ENCODE measurements at places on chromosomes 6 and 20.
A peak's percentile ranks its signal among the peaks of the same experiment; 100 is the strongest.

DNA sequence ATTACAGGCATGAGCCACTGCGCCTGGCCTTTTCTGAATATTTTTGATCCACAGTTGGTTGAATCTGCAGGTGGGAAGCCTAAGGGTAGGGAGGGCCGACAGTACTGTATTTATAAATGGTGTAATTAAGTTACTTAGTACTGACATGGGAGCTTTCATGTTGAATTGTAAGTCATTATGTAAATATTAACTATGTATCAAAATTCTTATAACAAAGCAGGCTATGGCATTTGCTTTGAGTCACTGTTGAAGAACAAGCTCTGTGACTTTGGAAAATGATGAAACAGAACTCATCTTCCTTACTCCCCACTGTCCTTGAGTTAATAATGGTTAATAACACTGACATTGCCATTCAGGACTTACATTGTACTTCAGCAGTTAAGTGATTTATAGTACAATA is 63.0 kb upstream of the TXNDC5 start:
- no peak for DNase-seq

DNA sequence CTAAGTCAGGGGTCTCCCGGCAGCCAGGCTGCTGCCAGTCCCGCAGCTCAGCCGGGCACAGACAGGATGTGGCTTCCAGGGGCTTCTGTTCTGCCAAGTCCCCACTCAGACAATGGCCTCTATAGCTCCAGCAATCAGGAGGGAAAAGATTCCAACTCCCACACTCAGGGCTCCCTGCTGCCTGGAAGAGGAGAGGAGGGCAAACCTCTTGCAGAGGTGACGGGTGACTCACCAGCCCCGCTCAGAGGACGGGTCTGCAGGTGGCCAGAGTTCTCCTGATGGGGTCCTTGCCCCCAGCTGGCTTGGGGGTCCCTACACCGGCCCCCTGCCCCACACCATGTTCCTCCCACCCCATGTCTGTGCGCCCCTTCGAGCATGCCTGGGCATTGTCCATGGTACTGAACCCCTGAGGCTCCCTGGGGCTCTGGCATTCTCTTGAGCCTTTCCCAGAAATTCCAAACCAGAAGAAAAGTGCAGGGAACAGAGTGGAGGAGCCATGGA is 32.6 kb downstream of the NTSR1 start:
- no peak for DNase-seq

- no peak for DNase-seq
These were observed 114.9 kb downstream of the FRK start for GRCh38 chr6:115945812-115946211.

- no peak for DNase-seq
These were observed 3.1 kb downstream of the GABRR2 start for GRCh38 chr6:89311853-89312531.

DNA sequence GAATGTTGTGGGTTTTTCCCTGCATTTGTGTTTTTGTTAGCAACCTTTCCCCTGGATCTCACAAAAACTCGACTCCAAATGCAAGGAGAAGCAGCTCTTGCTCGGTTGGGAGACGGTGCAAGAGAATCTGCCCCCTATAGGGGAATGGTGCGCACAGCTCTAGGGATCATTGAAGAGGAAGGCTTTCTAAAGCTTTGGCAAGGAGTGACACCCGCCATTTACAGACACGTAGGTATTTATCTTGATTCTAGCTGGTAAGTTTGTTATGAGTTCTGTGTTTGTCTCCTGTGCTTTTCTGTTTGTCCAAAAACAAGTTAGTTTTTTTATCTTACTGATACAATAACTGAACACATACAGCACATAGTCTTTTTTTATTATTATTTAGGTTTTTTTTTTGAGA is 3.0 kb downstream of the SLC25A27 start:
- DNase-seq, result no peak

GRCh38 chr6:11785774-11786579 is 7.4 kb upstream of the ADTRP start:
- DNase-seq, result peak; percentile 45

DNA sequence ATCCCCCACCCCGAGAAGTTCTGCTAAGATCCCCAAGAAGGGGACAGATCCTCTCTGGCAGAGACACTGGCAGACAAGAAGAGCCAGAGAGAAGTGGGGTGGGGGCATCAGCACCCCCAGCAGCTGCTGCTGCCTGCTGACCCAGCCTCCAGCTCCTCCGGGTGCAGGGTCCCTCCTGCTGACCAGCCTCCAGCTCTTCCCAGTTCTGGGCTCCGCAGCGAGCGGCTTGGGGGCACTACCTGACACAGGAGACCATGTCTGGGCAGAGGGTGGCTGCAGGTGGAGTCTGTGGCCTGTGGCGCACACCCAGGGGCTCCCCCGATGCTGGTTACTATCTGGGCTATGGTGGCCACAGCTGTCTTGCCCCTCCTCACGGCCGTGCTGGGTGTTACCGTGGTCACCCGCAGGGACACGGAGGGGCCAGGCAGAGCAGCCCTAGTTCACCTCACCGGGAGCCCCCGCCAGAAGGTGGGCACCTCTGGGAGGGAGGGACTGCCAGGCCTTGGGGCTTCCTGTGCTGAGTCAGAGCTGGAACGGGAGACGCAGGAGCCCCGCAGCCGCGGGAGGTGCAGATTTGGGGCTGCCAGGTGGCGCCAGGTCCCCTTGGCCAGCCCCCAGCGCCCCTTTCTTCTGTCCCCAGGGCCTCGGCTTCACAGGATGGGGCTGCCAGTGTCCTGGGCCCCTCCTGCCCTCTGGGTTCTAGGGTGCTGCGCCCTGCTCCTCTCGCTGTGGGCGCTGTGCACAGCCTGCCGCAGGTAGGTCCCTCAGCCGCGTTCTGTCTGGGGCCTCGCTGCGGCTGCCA is 630 bp downstream of the LIME1 start:
- DNase-seq, result peak; percentile 56

GRCh38 chr6:164107297-164107995 is 692.9 kb downstream of the QKI start:
- no peak for DNase-seq

DNA sequence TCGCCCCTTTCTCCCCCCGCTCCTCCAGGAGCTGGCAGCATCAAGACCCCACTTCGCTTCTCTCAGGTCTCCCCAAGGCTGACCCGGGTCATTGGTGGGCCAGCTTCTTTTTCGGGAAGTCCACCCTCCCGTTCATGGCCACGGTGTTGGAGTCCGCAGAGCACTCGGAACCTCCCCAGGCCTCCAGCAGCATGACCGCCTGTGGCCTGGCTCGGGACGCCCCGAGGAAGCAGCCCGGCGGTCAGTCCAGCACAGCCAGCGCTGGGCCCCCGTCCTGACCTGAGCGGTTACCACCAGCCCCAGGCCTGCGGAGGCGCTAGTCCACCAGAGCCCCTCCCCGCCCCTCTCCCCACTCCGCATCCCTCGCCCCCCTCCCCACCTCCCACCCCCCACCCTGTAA is 1.0 kb downstream of the PPDPF start:
- DNase-seq, result no peak

DNA sequence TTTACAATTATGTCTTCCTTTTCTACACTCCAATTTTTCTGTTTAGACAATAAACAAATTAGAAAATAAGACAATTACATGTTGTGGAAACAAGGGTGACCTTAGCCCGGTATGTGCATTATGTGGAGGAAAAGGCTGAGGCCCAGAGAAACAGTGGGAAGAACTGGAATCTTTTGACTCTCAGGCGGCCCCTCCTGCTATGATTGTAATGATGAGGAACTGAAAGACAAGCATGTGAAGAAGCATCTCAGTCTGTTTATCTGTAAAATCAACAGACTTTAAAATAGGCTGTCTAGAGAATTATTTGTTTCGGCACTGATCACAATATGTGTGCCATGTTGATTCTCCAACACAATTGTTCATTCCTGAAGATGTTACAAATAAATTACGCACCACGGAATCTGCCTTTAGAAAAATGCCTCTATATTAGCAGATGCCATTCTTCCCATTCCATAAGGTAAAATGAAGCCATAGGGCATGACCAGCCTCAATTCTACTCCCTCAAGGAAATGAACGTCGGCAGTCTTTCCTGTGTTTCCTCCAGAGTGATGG is 1201.6 kb upstream of the CITED2 start:
- no peak for DNase-seq

- DNase-seq, result no peak
These were observed 88.0 kb downstream of the ATP9A start for GRCh38 chr20:51680067-51680749.

DNA sequence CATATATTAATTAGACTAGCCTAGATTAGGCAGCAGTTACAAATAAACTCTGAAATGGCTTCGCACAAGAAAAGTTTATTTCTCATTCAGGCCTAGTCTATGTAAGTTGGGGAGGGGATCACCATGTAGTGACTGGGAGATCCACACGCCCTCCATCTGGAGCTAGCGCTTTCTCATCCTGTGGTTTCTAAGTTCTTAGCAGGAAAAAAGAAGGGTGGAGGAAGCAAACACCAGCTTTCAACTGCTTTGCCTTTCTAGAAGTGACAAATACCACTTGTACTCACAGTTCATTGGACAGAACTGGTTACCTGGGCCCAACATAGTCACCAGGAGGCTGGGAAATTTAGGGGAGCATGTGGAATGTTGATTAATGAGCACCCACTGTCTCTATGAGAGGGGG is 46.6 kb downstream of the NDUFAF5 start:
- no peak for DNase-seq

GRCh38 chr6:36769676-36770499 is 69.4 kb downstream of the CPNE5 start:
- DNase-seq, result peak; percentile 34

DNA sequence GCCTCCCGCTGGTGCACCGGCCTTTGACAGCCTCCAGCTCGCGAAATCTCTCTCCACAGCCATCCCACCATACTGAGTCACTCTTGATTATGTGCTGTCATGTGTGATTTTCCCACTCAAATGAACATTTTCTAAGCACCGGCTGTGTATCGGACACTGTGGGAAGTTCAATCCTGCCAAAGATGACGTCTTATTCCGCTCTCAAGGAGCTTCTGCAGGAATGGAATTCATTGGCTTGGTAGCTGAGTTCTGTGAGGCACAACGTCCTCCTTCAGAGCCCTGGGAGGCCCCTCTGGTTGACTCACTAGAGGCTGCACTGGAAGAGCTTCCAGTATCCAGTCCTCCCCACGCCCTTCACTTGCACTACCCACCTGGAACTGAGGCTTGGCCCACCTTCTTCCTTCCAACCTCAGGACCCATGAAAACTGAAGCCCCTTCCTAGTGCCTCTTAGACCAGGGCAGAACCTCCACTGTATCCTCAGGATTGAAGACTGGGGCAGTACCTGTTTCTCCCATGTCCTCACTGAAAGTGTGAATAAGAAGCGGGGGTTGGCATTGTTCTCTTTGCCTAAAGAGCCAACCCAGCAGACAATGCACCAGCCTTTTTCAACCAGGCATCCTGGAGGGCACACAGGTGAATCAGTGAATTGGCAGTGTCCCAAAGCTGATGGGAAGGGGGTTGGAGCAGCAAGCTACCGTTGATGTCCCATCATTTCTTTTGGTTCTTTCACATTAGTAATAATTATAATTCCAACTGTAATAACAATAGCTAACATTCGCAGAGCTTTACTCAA is 1.7 kb downstream of the UNC5CL start:
- no peak for DNase-seq

DNA sequence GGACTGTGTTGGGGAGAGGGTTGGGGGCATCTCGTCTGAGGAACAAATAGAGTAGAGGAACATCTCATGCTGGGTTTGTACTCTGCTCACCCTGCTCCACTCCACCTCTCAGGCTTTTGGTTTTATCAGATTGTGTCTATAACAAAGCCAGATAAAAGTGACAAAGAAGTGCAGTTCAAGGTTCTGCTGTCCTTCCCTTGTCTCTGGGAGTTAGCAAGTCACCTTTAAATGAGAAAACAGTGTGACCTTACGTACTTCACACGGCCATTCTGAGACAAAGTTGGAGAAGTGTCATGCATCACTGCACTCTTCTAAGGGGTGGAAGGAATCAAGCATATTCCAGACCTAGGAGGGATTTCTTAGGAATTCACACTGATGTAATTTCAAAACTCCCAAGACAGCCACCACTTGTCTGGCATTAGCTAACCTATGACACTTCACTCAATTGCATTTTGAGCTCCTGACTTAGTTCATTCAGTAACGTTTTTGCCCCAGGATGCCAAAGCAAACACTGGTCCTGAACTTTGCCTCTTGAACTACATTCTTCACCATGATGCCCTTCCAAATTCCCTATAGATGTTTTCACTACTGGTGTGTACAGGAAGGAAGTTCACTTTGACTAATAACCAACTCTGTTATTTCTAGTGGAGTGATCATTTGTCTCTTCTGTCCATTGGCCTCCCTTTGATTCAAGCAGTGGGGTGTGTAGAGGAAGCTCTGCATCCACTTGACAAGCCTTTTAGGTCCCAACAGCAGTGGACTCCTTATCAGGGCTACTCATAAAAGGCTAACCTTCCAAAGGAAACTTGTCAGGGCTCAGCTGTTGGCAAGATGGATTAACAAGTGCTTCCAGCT is 647.6 kb upstream of the FLRT3 start:
- DNase-seq, result no peak

- DNase-seq, result peak; percentile 58
These were observed 632 bp downstream of the PCMT1 start for GRCh38 chr6:149750136-149750609.

GRCh38 chr6:75624988-75625387 is 23.3 kb downstream of the SENP6 start:
- no peak for DNase-seq

DNA sequence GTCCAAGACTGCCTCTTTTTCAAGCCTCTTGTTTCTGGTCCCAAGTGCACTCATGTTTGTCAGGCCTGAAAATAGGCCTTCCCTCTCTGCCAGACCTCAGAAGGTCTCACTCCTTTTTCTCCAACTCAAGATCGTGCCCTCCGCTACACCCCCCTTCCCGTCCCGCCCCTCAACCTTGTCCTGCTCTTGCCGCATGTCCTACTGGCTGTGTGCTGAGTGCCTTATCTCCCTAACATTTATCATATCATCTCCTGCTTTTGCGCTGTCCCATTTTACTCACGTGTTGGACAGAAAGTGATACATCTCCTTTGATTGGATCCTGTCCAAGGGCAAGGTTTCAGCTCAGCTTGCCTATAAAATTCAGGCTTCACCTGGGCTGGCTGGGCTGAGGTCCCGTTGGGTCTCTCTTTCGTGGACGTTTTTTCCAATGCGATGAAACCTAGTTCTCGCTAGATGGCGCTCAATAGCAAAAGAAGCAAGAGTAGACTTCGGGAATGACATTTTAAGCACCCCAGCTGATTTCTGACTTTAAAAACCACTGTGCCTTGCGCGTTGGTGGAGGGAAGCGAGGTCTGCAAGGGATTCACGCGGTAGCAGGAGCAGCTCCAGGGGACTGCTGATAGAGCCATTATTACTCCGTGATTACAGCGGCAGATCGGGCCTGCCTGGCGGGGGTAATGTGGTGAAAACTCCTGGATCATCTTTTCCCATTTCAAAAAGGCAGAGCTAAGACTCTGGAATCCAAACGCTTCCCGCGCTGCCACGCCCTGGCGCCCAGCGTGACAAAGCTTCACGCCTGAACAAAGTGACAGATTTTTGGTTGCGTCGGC is 137.6 kb downstream of the IMPG1 start:
- DNase-seq, result peak; percentile 46

GRCh38 chr20:14882846-14883245 is 545.4 kb upstream of the FLRT3 start:
- DNase-seq, result no peak

DNA sequence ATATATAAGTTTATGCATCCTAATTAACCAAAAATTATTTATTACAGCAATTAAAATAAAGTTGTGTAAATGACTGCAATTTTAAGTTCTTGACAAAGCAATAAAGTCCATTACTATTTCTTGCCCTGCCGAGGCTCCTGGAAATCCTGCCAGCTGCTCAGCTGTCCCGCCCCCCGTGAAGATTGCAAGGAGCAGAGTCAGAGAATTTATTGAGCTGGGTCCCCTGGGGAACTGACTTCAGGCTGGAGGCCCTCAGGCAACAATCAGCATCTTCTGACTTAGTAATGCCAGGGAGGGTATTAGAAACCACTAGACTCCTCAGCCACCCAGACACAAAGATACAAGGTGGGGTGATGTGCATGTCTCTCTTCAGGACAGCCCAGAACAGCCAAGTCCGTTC is 92.3 kb downstream of the EDN3 start:
- DNase-seq, result no peak
